ENCODE measurements at places on chromosomes 12 and 14.
A peak's percentile ranks its signal among the peaks of the same experiment; 100 is the strongest.

DNA sequence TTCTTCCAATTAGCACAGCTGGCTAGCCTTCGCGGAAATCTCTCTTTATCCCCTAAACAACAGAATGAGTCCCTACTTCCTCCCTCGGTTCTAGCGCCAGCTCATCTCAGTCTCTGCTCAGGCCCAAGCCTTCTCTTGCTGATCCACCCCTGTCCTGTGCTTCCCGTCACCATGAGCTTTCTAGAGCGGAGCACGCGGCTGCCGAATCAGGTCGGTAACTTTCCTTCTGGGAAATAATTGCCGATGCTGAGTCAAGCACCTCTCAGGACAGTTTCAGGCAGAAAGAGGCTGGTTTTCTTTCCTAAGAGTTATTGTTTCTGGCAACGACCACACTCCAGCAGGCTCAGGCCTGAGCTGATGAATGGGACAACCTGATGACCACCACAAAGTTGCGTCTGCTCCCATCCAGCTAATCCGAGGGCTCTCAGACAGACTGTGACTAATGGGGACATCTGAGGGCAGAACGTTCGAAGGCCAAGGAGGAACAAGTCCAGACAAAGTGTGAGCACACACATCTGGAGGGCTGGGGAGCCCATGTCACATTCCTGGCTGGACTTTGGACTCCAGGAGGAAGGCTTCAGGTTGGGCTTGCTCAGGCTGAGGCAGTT, 13.6 kb upstream of the GPR68 start:
- DNase-seq, result no peak

GRCh38 chr12:110688446-110689280, at the start of gene HVCN1:
HVCN1 (minus strand) TSS chr12:110689115; CDS start chr12:110683245, 5,870 bp downstream.
- peak; percentile 10 for DNase-seq

DNA sequence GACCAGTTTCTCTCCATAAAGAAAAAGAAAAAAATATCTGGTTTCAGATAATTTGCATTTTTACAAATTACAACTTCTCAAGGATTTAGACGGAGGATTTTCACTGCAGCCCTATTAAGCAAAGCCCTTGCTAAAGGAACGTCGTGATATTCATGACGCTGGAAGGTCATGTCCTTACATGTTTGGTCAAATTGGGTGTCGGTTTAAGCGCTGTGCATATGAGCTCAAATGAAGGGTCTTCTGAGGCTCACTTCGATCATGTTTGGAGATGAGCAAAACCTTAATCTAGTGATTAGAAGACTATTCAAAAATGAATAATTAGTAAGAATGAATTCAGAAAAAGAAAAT, 67.3 kb upstream of the USP15 start:
- DNase-seq, result no peak

DNA sequence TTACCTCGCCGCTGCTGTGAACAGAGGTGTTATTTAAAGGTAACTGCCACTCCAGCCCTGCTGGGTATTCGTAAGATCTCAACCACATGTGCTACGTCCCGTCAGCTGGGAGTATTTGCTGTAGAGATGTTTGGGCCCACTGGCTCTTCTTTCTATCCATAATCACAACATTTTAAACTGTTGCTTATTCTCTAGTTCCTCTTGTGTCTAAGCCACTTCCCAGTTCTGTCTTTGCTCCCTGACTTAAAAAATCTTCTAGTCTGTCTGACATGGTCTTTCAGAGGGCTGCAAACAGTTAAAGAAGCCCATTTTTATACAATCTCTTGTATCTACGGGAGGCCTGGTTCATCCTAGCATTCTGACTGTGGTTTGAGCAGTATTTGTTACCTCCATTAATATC, 33.2 kb upstream of the HELB start:
- DNase-seq, result no peak

DNA sequence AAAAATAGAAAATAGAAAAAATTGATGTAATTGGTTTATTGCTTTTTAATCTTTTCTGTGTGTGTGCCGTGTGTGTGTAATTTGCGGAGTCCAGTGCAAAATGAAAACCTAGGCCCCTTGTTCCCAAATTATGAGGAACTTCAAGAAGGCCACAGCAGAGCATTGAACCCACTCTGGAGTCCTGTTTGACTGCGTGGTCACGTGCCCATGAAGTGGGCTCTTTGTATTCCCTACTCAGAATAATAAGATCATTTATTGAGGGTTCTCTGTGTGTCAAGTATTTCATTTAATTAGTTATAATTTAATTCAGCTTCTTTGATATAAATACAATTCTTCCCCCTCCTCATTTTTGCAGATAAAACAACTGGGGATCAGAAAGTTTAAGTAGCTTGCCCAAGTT, 12.3 kb upstream of the NINJ2 start:
- DNase-seq, result no peak

- peak; percentile 75 for DNase-seq
Measured at GRCh38 chr14:105294142-105294597, 6.6 kb downstream of the BRF1 start.

GRCh38 chr14:102088012-102088792, 1.4 kb upstream of the HSP90AA1 start:
- DNase-seq, result peak; percentile 40

DNA sequence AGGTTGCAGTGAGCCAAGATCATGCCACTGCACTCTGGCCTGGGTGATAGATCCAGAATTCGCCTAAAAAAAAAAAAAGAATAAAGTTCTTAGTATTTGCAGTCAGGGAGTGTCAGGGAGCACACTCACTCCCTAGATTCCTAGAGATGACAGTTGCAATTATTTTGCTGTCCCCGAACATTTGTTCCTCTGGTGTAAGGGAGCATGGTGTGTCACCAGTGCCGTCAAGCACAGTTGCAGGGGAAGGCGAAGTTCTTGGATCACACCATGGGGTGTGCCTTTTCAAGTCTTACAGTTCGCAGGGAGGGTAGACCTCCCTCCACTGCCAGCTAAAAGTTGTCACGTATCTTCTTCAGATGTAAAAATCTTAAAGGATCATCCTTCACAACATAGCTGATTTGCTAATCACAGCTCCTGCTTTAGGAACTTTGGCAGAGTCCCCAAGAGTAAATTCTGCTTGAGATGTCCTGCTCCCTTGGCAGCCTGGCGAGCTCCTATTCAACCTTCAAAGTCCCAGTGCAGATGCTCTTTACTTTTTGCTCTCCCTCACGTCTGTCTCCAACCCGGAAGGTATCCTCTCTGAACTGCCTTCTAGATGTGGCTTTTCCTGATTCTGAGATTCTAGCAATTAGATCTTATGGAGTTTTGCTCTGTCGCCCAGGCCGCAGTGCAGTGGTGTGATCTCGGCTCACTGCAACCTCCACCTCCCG, 11.3 kb downstream of the ACACB start:
- DNase-seq, result no peak

DNA sequence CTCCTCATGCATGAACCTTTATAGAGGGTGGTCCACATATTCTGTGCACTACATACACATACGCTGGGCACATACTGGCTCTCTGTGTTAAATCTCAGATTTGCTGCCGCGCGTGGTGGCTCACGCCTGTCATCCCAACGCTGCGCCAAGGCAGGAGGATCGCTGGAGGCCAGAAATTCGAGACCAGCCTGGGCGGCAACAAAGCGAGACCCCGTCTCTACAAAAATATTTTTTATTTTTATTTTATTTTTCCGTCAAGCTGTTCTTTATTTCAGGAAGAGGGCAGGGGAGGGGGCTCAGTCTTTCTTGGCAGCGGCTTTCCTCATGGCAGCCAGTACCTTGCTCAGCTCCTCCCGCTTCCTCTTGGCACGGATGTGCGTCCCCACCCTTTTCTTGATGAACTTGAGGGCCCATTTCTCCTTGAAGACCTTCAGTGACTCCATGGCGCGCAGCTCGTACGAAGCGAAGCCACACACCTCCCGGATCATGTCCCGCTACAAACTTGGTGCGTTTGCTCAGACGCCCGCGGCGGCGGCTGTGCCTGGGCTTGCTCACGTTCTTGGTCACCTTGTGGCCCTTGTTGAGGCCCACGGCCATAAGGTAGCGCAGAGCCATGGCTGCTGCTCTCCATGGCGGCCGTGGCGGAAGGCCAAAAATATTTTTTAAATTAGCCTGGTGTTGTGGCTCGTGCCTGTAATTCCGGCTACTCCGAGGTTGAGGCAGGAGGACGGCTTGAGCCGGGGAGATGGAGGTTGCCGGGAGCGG, 3.2 kb downstream of the DCAF4 start:
- no peak for DNase-seq

GRCh38 chr14:37147310-37147880, 25.0 kb downstream of the SLC25A21 start:
- no peak for DNase-seq

DNA sequence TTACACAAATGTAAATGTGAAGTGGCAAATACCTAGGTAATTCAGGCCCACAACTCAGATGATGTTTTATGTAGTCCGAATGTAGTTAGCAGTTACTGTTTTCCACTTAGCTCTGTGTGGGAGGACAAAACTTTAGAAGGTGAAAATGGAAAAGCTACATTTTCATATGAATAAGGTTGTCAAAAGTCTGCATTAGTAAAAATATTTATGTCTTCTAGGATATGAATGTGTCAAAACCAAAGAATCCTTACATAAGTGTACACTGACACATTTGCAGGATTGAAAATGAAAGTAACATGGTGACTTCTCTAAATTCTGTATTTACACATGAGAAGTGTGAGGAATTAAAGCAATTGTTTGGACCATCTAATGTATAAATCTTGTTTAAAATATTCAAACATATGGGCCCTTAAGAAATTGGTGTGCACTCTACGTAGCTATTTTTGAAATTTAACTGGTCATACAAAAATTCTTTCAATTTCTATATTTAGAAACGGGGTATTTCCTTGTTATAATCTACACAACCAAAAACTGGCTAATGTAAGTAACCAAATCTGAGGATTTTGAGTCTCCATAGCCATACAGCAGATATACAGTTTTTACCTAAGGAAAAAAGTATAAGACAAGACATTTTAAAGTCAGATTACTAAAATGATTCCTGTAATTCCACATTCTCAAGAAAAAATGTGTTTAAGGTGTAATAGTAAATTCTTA, 5.4 kb downstream of the CDKN1B start:
- peak; percentile 70 for DNase-seq

DNA sequence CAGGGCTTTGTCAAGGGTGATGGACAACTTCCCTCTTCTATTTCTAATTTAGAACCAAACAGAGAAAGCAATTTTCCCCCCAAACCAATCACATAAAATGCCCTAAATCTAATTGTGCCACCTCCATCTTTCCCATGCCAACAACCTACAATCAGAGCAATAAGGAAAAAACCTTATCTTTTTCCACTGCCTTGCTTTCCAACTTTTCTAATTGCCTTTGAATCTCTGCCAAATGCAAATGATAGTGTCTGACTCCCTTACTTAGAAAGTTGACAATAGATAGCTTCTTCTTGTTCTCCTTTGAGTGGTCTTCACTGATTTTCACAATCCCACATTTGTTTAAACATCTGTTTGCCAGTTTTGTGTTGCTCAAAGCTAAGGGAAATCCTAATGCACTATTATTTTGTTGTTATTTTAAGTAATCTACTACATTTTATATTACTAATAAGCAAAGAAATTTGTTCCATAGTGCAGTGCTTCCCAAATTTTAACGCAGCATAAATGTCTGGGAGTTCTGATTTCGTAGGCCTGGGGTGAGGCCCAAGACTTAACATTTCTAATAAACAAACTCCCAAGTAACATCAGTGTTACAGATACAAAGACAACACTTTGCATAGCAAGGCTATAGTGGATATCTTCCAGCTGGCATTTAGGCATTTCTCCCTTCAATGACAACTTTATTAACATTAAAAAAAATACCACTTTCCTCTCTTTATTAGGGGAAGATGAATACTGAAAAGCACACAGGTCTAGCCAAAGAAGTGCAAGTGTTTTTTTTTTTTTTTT, 696.3 kb upstream of the USP15 start:
- no peak for DNase-seq

- DNase-seq, result no peak
Measured at GRCh38 chr12:99170461-99170860, 477.1 kb upstream of the GARIN6 start.

DNA sequence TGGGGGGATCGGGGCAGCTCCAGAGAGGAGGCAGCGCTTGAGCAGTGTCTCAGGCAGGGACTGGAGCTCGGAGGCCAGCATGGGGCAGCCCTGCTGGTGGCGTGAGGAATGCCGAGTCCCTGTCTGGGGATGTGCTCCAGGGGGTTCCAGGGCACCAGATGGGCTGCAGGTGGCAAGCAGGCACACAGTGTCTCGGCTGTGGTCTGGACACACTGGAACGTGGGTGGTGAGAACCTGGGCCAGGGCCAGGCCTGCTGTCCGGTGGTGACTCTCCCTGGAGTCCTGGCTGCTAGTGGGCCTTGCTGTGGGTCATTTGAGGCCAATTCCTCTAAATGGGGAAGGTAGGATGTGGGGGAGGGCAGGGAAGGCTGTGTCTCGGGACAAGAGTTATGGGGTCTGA, 199.4 kb upstream of the RTL1 start:
- no peak for DNase-seq

- no peak for DNase-seq
Measured at GRCh38 chr12:57888409-57889157, 42.1 kb upstream of the CTDSP2 start.

GRCh38 chr12:6942331-6942665, 1.3 kb upstream of the RNU7-1 start:
- no peak for DNase-seq
